ENCODE measurements at places on chromosomes 12 and 14.

- no peak overlapping the region for H3K4me3 ChIP-seq
- H3K27ac ChIP-seq: no peak overlapping the region
- H3K4me1 ChIP-seq: peaks cover 4% of the 10 kb centered on the region
- H3K36me3 ChIP-seq: no peaks in the 10 kb centered on the region
These were observed 315 bp downstream of the ABCD2 start for GRCh38 chr12:39619316-39619659.

GRCh38 chr12:130922511-130922953 lies 31.2 kb upstream of the ADGRD1 start:
- H3K4me3 ChIP-seq: no peak overlapping the region
- H3K36me3 ChIP-seq: no peaks in the 10 kb centered on the region
- DNase-seq: no peak
- H3K4me1 ChIP-seq: no peaks in the 10 kb centered on the region

DNA sequence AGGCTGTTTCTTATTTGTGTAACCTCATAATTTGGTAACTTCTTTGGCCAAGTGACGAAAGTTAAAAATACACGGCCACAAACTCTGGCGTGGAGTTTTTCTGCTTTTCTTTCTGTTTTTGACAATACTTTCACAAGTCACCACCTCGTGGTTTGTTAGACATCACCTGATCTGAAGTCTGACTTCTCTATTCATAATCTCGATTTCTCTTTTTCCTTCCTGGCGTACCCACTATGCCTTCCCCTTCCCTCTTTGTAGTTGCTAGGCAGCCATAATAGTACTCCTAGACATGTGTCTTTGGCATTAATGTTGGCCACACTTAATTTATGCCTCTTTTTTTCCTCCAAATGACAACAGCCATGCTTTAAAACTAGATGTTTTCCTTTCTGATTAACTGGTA lies 97.6 kb downstream of the POLR3B start:
- peaks cover 12% of the 10 kb centered on the region for H3K36me3 ChIP-seq
- no peak overlapping the region for H3K4me3 ChIP-seq
- H3K27ac ChIP-seq: no peak overlapping the region
- H3K4me1 ChIP-seq: no peaks in the 10 kb centered on the region
- DNase-seq: no peak

- no peaks in the 10 kb centered on the region for H3K4me1 ChIP-seq
- no peaks in the 10 kb centered on the region for H3K36me3 ChIP-seq
- no peak overlapping the region for H3K27ac ChIP-seq
These were observed 146.1 kb upstream of the NOS1 start for GRCh38 chr12:117507548-117507947.

DNA sequence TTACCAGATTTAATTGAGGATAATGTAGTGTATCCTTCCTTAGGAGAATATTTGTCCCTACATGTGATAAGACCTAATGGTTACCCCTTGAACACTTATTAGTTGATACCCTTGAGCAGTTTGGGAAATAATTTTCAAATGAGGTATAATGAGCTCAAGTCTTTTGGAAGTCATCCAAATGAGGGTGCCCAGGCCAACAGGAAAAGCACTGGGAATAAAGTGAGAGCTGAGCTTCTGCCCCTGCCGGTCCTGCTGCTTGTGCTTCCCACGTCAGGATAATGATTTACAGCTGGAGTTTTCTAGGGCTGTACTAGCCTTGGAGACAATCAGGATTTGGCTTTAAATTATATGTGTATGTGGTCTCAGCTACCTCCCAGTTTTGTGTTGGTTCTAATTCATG lies 178.8 kb upstream of the FRMD6 start:
- H3K27ac ChIP-seq: no peak overlapping the region
- peaks cover 2% of the 10 kb centered on the region for H3K36me3 ChIP-seq
- DNase-seq: no peak
- H3K4me1 ChIP-seq: peaks cover 29% of the 10 kb centered on the region
- no peak overlapping the region for H3K4me3 ChIP-seq

GRCh38 chr12:94650143-94651056 lies at the start of gene TMCC3:
TSS of gene TMCC3 (minus strand) at chr12:94650557. CDS start at chr12:94650430, 127 bp downstream.
- H3K36me3 ChIP-seq: no peaks in the 10 kb centered on the region
- H3K27ac ChIP-seq: peak within 1 kb of the TSS; percentile 66
- peaks cover 19% of the 10 kb centered on the region for H3K27me3 ChIP-seq
- peak; percentile 50 for DNase-seq
- H3K4me1 ChIP-seq: peaks cover 19% of the 10 kb centered on the region

DNA sequence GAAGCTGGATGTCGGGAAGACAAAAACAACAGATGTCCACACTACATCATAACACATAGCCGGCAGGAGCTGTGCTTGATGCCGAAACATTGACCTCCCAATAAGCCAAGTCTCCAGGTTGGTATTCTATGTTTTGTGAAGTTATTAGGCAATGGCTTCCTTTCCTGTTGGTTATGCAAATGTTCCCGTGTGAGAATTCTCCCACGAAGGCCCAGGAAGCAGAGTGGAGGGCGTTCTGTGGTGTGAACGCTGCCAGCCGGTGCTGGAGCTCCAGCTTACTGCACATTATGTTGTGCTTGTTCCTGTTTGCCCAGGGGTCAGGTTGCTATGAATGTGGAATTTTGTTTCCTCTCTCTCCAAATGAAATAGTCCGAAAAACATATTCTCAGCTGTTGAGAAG lies 156.4 kb upstream of the HMGA2 start:
- H3K27me3 ChIP-seq: no peaks in the 10 kb centered on the region
- no peaks in the 10 kb centered on the region for H3K36me3 ChIP-seq
- H3K4me1 ChIP-seq: peaks cover 9% of the 10 kb centered on the region
- DNase-seq: no peak
- H3K27ac ChIP-seq: no peak overlapping the region

GRCh38 chr14:88130057-88130432 lies 125.1 kb downstream of the GPR65 start:
- H3K36me3 ChIP-seq: no peaks in the 10 kb centered on the region
- peak overlapping the region; percentile 5 for H3K27ac ChIP-seq
- H3K4me1 ChIP-seq: peaks cover 11% of the 10 kb centered on the region
- peaks cover 9% of the 10 kb centered on the region for H3K27me3 ChIP-seq
- DNase-seq: no peak

GRCh38 chr12:85825746-85826145 lies 10.5 kb downstream of the RASSF9 start:
- no peak for DNase-seq
- peaks cover 23% of the 10 kb centered on the region for H3K4me1 ChIP-seq
- H3K36me3 ChIP-seq: peaks cover 4% of the 10 kb centered on the region

- no peaks in the 10 kb centered on the region for H3K4me1 ChIP-seq
- no peak for DNase-seq
- peaks cover 23% of the 10 kb centered on the region for H3K36me3 ChIP-seq
- H3K27ac ChIP-seq: no peak overlapping the region
- H3K27me3 ChIP-seq: no peaks in the 10 kb centered on the region
- no peak overlapping the region for H3K4me3 ChIP-seq
These were observed 64.0 kb downstream of the OSBPL8 start for GRCh38 chr12:76495556-76495955.

- H3K36me3 ChIP-seq: peaks cover 5% of the 10 kb centered on the region
- H3K4me1 ChIP-seq: no peaks in the 10 kb centered on the region
- peaks cover 1% of the 10 kb centered on the region for H3K27me3 ChIP-seq
These were observed 70.7 kb upstream of the VASH1 start for GRCh38 chr14:76690502-76691105.

DNA sequence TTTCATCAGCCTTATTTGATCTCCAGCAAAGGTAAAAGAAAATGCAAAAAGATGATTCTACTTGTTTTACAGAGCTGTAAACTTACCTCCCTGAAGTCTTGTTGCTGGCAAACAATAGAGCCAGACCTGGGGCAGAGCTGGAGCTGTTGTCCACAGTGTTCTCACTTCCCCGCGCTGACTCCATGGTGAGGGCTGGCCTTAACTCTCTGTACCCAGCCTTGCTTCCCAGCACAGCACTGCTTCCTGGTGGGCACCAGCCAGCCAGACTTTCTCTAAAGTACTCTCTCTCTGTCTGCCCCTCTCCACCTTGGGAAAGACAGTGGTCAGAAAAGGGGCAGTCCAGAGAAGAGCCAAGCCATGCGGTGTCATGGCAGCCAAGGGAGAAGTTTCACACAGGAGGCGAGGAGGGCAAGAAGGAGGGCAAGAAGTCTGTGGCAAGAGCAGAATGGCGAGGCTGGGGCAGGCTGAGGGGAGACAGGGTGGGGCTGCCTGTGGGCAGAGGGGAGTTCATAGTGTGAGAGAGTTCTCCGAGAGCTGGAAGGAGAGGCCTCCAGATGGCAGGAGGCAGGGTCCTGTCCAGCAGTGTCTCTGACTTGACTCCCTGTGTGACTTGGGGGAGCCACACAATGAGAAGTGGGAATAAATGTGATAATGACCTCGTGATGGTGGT lies 9.3 kb downstream of the EVL start:
- H3K36me3 ChIP-seq: no peaks in the 10 kb centered on the region
- DNase-seq: no peak
- peaks cover 36% of the 10 kb centered on the region for H3K4me1 ChIP-seq
- no peak overlapping the region for H3K4me3 ChIP-seq

- H3K36me3 ChIP-seq: peaks cover 37% of the 10 kb centered on the region
- H3K4me1 ChIP-seq: peaks cover 5% of the 10 kb centered on the region
- no peak overlapping the region for H3K4me3 ChIP-seq
- DNase-seq: no peak
- peak overlapping the region; percentile 76 for H3K27ac ChIP-seq
These were observed 47.5 kb upstream of the DYNC1H1 start for GRCh38 chr14:101916816-101917412.

DNA sequence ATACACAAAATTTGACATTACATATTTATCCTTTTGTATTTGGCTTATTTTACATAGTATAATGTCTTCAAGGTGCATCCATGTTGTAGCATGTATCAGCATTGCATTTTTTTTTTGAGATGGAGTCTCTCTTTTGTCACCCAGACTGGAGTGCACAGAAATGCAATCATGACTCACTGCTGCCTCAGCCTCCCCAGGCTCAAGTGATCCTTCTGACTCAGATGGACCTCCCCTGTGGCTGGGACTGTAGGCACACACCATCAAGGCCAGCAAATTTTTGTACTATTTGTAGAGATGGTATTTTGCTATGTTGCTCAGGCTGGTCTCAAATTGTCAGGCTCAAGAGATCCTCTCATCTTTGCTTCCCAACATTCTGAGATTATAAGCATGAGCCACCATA lies 214.4 kb upstream of the ALG10B start:
- no peak overlapping the region for H3K4me3 ChIP-seq
- no peaks in the 10 kb centered on the region for H3K36me3 ChIP-seq
- DNase-seq: no peak
- no peaks in the 10 kb centered on the region for H3K27me3 ChIP-seq
- no peaks in the 10 kb centered on the region for H3K4me1 ChIP-seq

GRCh38 chr12:58169826-58170225 lies 228.5 kb downstream of the ATP23 start:
- H3K27ac ChIP-seq: no peak overlapping the region
- no peak for DNase-seq
- H3K4me3 ChIP-seq: no peak overlapping the region
- no peaks in the 10 kb centered on the region for H3K36me3 ChIP-seq
- H3K4me1 ChIP-seq: peaks cover 15% of the 10 kb centered on the region
- H3K27me3 ChIP-seq: peaks cover 10% of the 10 kb centered on the region
